ENCODE measurements at places on chromosomes 1 and 21.

GRCh38 chr1:243510928-243511327 lies 255.1 kb downstream of the SDCCAG8 start:
- DNase-seq, result no peak

DNA sequence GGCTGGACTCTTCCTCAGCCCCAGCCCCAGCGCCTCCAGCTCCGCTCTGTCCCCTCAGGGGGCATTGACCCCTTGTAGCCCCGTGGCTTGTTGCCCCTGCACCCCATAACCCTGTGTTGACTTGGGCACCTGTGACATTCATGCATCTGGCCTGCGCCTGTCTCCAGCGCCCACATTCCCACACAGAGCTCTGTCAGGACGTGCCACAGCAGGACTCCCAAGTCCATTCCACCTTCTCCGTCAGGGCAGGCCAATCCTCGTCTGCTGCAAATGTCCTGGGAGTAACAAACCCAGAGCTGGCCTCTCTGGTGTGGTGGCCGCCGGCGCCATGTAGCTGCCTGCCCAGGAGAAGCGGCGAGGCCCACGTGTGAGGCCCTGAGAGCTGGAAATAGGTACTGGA lies 60.6 kb downstream of the AGPAT3 start:
- no peak for DNase-seq

GRCh38 chr1:117760069-117760468 lies 154.2 kb downstream of the TENT5C start:
- no peak for DNase-seq

GRCh38 chr21:21740207-21740606 lies 742.0 kb downstream of the NCAM2 start:
- no peak for DNase-seq

GRCh38 chr1:11492235-11492634 lies 13.3 kb downstream of the DISP3 start:
- no peak for DNase-seq

DNA sequence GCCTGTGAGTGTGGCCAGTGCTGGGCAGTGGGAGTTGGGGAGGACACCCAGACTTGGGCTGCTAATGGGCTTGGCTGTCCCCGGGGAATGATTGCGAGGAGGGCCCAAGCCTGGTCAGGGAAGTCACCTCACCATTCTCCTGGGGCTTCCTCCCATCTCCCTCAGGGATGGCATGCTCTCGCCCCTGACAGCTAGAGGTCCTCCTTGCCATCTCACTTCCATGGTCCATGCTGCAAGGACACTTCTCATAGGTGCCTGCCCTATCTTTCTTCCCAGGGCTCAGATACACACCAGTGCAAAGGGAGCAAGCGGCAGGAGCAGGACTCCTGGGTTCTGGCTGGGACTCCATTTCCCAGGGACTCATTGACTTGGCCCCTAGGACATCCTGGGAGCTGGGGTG lies 4.1 kb downstream of the NTRK1 start:
- peak; percentile 34 for DNase-seq

- DNase-seq, result no peak
Observed at GRCh38 chr1:218493986-218494385, 148.8 kb downstream of the TGFB2 start.

DNA sequence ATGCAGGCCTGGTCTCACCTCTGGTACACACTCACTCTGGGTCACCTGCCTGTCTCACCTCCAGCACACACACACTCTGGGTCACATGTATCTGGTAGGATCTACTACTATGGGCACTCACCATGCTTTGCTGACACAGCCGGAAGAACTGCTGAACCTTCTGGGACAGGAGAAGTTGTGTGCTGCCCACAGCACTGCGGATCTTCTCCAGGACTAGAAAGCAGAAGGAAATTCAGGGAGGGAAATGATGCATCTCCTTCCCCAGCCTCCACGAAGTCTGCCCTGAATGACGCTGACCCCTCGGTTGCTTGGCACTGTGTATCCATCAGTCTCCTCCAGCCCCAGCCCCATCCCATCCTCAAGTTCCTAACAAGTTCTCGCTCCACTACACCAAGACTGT lies 7.9 kb upstream of the SMIM12 start:
- DNase-seq, result no peak

DNA sequence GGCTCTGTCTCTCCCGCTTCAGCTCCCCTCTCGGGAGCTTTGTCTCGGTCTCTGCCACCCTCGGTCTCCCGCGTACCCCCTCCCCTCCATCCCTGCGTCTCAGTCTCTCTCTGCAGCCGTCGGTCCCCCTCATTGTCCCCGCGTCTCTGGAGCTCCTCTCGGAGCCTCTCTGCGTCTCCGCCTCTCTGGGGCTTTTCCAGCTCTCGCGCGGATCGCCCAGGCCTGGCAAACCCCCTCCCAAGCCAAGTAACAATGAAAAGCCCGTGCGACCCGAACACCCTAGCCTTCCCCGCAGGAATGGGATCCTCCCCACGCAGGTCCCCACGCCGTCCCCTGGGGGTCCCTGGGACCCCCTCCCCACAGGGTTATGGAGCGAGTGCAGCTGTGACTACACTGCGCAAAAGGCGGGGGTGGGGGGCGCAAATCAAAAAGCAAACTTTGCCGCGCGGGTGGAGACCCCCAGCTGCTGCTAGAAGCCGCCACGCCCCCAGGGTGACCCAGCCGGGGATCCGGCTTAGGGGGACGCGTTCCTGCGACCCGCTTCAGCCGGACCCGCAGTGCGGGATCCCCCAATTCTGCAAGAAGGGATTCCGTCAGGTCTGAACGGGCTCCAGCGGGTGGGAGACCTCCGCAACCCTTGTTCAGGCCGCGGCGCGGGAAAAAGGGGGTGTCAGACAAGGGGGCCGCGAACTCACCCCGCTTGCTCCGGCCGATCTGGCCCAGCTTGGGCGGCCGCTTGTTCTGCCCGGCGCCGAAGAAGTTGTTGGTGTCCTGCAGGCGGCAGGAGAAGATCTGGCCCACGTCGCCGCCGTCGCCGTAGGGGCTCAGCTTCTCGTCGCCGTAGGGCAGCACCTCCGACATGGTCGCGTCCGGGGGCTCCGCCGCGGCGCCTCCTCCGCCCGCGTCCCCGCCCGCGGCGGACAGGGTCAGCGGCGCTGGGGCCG lies 1.2 kb downstream of the CAMK2N1 start:
- no peak for DNase-seq

GRCh38 chr1:73839922-73840321 lies 358.1 kb downstream of the LRRIQ3 start:
- peak; percentile 74 for DNase-seq

GRCh38 chr1:69911301-69911801 lies 294.0 kb downstream of the LRRC40 start:
- DNase-seq, result peak; percentile 67

- peak; percentile 61 for DNase-seq
Observed at GRCh38 chr1:115793162-115793561, 24.6 kb upstream of the CASQ2 start.

- DNase-seq, result no peak
Observed at GRCh38 chr1:162535501-162535900, 26.0 kb upstream of the UAP1 start.

- DNase-seq, result peak; percentile 96
Observed at GRCh38 chr21:36297938-36298572, 21.9 kb upstream of the MORC3 start.

GRCh38 chr1:80059940-80060339 lies 1053.4 kb upstream of the ADGRL4 start:
- peak; percentile 94 for DNase-seq

- peak; percentile 59 for DNase-seq
Observed at GRCh38 chr21:42200906-42201614, 17.9 kb upstream of the ABCG1 start.

DNA sequence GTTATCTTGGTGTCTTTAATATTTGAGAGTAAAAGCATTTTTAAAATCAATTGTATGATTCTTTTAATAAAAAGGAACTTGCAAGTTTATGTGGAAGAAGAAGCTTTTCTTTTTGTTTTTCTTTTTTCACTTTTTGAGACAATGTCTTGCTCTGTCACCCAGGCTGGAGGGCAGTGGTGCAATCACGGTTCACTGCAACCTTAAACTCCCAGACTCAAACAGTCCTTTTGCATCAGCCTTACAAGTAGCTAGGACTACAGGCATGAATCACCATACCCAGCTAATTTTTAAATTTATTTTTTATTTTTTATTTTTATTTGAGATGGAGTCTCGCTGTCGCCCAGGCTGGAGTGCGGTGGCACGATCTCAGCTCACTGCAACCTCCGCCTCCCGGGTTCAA lies 34.1 kb downstream of the CMPK1 start:
- DNase-seq, result no peak
